ENCODE measurements at places on chromosomes 2 and 18. TPM values are rescaled to one million over a fixed set of nuclear protein-coding genes. Genes with fewer than 3 reads are reported as not detected.

Gene DOK1
- 4.1 TPM for total RNA-seq

Gene PTH2R
- not detected for total RNA-seq

Gene FAP
- not detected for total RNA-seq

Gene DSG4
- total RNA-seq = not detected

Gene PRKAG3
- not detected for total RNA-seq

Gene GTF2A1L
- not detected for total RNA-seq

Gene FSIP2
- total RNA-seq = not detected

Gene AQP12B
- not detected for total RNA-seq

Gene STARD6
- not detected for total RNA-seq

Gene MPPE1
- total RNA-seq = 18.3 TPM

Gene CFAP65
- 0.21 TPM for total RNA-seq

Gene TPRKB
- total RNA-seq = 66.4 TPM

Gene PTPRN
- 1.7 TPM for total RNA-seq

Gene CENPA
- 39.4 TPM for total RNA-seq

Gene CYTIP
- not detected for total RNA-seq

Gene GPR75
- total RNA-seq = 1.4 TPM

Gene CYP20A1
- total RNA-seq = 9.9 TPM

Gene GNAL
- 8.0 TPM for total RNA-seq

Gene GDF7
- 0.10 TPM for total RNA-seq

Gene SGPP2
- 0.55 TPM for total RNA-seq

Gene CPO
- not detected for total RNA-seq

Gene SCYGR1
- total RNA-seq = not detected

Gene TNP1
- total RNA-seq = not detected

Gene METTL8
- 31.5 TPM for total RNA-seq

Gene KYNU
- 276 TPM for total RNA-seq

Gene ZBTB7C
- 0.33 TPM for total RNA-seq
